ENCODE measurements at places on chromosomes 13 and 19.
A peak's percentile ranks its signal among the peaks of the same experiment; 100 is the strongest.

DNA sequence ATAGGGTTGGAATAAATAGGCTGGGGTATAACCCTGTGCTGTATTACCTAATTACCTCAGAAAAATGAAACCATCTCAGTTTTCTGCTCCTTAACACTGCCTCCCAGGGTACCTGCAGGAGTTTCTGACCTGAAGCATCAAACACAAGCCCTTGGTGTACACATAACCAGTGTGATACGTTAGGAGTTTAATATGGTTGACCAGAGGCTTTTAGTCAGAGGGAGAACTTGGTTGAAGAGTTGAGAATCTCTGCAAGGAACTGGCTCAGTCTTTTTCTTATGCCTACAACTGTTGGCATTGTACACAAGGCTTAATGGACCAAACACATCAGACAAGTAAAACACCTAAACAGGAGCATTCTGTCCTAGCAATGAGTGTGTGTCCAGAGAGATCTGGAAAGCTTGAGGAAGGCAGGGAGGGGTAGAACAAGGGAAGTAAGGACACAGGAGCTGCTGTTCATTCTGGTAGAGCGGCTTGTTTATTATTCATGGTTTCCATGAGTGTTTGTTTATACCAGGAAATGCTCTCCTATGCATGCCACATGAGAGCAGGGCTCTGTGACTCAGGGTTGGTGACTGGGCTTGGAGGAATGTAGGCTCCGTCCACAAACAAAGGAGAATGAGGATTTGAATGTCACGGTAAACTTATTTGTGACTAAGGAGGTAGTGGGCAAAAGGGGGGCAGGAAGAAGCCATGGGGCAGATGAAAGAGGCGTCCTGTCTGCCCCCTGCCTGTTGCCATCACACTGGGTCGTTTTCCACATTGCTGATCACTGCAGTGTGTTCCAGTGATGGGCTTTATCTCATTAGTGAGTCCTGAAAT is 11.9 kb upstream of the SPATA13 start:
- no peak for DNase-seq

- no peak for DNase-seq
Measured at GRCh38 chr19:12995596-12996405, 526 bp downstream of the NFIX start.

GRCh38 chr19:47157431-47158321 is 27.0 kb downstream of the SAE1 start:
- peak; percentile 32 for DNase-seq

GRCh38 chr13:79445968-79446645 is 34.8 kb upstream of the NDFIP2 start:
- peak; percentile 5 for DNase-seq

- DNase-seq = no peak
Measured at GRCh38 chr19:6644796-6645195, 25.2 kb downstream of the TNFSF14 start.

DNA sequence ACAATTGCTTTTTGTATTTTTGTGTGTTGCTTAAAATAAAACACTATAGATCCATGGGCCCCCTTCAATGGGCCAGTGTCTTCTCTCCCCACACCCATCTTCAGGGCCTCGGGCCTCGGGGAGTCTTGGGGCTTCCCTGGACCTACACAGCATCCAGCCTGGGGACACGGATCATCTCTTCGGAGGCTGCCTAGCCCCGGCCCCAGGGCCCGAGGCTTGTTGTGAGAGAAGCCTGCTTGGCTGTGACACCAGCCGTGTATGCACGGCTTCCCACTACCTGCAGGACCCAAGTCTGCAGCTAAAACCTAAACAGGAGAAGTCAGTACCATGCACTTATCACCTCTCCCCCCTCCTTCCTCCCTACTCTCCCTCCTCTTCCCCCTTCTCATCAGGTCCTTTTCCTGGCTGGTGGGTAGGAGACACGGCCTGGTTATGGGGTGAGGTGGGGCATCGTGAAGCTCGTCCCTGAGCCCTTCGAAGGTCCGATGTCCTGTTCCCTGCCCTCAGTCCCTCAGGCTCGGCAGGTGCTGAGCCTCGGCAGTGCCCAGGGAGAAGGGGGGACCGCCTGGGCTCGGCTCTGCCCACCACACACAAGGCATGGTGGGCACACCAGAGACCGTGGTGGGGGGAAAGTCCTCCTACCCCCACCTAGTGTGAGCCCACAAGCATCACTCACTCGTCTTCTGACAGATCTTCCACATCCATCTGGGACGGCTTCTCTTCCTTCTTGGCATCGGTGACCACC is 9.5 kb downstream of the C13orf46 start:
- no peak for DNase-seq

GRCh38 chr19:28170066-28170465 is 1042.9 kb downstream of the UQCRFS1 start:
- DNase-seq = no peak

DNA sequence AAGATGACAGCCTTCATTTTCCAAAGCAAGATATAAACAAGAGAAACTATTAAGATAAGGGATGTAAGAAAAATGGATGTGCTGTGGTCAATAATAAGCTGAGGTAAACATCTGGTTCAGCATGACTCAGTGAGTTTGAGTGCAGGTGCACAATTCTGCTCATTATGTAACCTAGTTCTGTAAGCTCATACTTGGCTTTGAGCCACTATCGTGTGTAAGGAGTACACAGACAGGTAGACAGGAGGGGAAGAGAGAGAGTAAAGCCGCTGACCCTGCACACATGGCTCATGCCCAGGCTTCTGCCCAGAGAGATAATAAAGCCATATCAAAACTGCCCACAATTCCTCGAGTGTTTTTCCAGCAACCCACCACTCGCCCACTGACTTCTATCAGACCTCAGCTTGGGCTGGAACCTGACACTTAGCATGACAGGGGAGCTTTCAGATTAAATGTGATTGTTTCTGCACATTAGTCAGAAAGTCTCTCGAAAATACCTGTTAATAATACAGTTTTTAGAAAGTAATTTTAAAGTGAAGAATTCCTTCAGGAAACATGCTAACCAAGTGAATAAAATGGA is 51.7 kb downstream of the ZNF91 start:
- DNase-seq = no peak

- DNase-seq = peak; percentile 56
Measured at GRCh38 chr19:38049105-38049649, 142.2 kb downstream of the SIPA1L3 start.

GRCh38 chr13:113034451-113035212 is 65.6 kb downstream of the MCF2L start:
- DNase-seq = no peak

- DNase-seq = no peak
Measured at GRCh38 chr13:38103851-38104250, 234.3 kb upstream of the TRPC4 start.

DNA sequence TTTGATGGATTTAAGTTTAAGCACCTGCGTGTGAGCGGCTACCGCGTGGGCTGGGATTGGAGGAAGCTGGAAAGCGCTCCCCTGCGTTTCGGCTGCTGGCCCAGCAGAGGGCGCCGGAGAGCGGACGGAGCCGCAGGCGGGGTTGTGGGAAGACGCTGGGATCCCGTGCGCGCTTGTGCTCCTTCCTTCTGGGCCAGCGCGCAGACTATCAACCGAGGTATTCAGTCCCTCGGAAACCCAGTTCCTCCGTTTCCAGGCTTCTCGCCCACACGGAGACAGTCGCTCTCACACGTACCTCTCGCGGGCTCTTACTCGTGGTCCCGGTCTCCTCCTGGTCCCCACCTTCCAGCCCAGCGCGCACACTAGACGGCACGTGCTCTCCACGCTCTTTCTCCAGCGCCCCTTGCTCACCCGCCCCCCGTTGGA is 28.8 kb downstream of the EPN1 start:
- DNase-seq = no peak

DNA sequence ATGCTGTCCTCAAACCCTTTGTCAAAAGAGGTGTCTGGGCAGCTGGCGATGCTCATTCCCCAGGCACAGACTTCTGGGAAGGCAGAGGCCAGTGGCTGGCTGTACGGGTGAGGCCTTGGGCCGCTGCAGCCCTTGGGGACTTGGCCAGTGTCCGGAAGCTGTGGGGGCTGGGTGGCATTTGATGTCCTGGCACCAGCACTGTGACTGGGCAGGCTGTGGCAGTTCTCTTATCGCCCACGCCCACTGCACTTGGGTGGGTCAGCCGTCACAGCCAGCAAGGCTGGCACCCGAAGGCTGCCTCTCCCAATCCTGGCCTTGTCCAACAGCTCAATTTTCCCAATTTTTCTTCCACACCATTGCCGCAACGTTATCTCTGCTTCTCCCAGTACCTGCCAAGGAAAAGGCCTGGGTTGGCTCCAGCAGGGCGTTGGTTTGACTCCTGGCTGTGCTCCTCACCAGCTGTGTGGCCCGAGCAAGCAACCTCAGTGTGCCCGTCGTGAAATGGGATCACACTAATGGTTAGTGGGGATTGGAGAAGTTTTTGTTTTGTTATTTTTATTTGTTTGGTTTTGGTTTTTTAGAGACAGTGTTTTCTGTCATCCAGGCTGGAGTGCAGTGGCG is 12.7 kb upstream of the SLC44A2 start:
- no peak for DNase-seq
